GM19239 (cell line): ENCODE measurements at places on chromosomes 13 and 19.

GRCh38 chr13:113854238-113855011 lies 9.5 kb downstream of the GAS6 start:
- DNase-seq = no peak

DNA sequence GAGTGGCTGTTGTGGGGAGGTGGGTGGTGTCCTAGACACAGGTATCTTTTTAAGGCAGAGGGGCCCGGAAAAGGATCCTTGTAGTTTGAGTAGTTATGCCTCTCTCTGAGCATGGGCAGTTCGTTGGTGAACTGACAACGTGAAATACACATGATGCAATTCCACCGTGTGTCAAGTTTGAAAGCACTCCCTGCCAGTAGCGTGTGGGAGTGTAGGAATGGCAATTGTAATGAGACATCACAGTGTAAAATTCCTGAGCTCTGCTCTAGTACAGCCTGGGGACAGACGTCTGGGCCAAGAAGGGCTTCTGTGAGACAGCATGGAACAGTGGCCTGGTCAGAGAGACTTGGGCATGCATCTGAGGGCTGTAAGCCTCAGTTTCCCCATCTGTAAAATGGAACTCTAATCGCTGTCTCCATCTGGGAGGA lies 10.4 kb upstream of the ASF1B start:
- DNase-seq = no peak

GRCh38 chr13:99307247-99307646 lies at the start of gene GPR183:
Gene GPR183 (minus strand): TSS chr13:99307399. CDS start chr13:99296145, 11,254 bp downstream.
- no peak for DNase-seq

GRCh38 chr19:55454787-55455243 lies 6.6 kb downstream of the ISOC2 start:
- DNase-seq = no peak

GRCh38 chr13:48994706-48995105 lies 19.0 kb downstream of the FNDC3A start:
- no peak for DNase-seq
